NCI-H2227 treated with DMSO at 0.1 percent for 48 hours (cell line): ENCODE measurements at places on chromosomes 16 and 17.
A peak's percentile ranks its signal among the peaks of the same experiment; 100 is the strongest.

DNA sequence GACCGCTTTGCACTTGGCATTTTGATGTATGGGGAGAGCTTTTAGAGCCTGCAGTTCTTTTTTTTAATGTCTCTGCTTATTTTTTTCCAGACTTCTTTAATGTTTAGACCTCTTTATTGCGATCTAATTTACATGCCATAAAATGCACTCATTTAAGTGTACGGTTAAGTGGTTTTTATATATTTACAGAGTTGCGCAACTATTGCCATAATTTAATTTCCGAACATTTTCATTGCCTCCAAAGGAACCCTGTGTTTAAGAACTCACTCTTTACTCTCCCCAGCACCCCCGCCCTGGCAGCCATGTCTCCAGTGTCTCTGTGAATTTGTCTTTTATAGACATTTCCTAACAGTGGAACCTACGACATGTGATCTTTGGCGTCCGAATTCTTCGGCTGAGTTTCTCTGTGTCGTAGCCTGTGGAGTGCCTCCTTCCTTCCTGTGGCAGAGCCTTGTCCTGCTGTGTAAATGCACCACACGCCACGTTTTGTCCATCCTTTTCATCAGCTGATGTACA lies 24.0 kb downstream of the ZNF750 start:
- DNase-seq, result no peak

DNA sequence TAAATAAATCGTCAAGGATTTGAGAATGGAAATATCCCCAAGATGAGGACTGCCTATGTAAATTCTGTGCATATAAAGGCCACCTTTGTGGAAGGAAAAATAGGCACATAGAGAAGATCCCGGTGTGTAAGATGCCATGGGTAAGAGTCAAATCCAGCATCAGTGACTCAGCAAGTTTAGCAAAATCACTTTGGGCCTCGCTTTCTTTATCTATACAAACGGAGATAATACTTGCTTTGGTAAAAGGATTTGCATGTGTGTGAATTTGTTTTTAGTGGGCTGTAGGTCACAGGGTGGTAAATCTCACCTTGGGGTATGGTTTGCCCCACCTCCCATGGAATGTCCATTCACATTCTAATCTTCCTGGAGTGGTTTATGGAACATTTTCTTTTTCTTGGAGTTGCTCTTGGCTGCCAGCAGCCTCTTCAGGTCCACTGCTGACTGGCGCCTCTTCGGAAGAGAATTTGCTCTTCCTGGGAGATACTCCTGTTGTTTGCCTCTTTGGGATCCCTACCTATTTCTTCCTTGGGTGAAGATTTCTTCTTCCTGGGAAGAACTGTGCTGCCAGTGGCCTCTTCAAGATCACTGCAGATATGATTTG lies 587.6 kb downstream of the CDH11 start:
- DNase-seq, result no peak

DNA sequence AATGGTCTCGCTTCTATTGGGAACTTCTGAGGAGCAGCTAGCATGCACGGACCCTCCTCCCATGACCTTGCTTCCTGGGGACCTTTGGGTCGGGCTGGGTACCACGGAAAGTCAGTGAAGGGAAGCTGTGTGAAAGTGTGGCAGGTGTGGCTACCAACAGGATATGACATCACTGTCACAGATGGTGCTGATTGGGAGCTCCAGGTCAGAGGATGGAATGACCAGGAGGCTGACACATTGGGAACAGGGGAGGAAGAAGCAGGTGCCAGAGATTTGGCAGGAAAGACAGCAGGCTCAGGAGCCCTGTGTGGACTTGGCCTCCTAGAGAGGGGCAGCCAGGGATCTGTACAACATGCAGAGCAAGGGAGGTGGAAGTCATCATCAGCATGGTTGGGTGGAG lies 34.0 kb downstream of the CPNE2 start:
- no peak for DNase-seq

DNA sequence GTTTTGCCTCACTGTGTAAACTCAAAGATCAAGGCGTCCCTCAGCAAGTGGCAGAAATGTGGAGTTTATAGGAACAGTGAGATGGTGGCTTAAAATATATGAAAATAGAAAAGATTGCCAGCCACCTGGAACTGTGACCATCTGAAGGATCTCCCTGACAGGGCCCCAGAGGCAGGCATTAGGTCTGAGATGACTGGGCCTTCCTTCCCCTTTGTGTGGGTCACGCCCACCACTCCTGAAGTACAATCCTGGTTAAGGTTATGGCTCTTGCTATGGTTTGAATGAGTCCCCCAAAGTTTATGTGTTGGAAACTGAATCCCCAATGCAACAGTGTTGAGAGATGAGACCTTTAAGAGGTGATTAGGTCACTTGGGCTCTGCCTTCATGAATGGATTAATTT lies 6.4 kb downstream of the ST6GALNAC2 start:
- no peak for DNase-seq

DNA sequence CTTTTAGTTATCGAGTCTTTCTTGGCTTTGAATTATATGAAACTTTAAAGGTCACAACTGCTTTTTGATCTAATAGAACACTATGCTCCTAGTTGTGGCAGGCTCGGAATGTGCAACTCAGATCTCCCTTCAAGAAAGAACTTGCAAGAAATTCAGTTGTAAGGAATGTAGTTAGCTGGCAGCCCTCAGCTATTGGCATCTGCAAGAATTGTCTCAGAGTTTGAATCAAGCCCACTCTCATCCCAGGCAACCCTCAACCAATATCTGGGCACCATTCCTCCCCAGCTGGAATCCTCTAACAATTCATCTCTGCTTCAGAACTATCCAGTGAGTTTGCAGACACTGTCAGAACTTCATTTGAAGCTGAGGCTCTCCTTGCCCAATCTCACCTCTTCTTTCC lies 447.2 kb downstream of the KIF2B start:
- DNase-seq, result no peak

DNA sequence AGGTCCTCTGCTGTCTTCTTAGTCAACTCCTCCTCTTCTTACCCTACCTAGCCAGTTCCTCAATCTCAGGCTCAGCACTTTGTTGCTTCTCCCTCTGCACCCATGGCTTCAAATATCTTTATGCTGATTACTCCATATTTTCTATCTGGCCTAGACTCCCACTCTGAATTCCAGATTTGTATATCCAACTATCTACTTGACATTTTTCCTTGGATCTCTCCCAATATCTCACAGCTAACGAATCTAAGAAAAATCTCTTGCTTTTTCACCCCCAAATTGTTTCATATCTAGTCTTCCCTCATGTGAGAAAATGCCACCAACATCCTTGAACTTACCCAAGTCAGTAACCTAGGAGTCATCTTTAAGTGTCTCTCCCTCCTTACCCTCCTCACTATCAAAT lies 176.4 kb upstream of the ERCC4 start:
- DNase-seq, result no peak

DNA sequence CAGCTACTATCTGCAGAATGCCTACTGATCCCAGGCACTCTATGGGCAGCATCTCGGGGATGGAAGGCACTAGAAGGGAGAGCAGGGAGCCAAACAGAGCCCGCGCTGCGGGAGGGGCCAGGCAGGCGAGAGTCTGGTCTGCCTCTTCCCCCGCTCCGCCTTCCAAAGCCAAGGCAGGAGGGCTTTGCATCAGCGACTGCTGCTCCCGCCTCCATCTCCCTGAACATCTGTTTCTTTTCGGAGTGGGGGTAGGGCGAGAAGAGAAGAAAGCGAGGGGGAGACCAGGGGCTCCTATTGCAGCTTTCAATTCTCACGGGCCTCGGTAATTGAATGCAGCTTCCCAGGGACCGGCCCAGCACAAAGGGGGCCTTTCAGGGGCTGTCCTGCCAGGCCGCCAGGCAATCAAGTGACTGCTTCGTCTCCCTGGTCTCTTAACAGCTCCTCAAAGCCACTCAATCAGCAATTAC lies 31.4 kb upstream of the CDC42EP4 start:
- DNase-seq, result peak; percentile 89

DNA sequence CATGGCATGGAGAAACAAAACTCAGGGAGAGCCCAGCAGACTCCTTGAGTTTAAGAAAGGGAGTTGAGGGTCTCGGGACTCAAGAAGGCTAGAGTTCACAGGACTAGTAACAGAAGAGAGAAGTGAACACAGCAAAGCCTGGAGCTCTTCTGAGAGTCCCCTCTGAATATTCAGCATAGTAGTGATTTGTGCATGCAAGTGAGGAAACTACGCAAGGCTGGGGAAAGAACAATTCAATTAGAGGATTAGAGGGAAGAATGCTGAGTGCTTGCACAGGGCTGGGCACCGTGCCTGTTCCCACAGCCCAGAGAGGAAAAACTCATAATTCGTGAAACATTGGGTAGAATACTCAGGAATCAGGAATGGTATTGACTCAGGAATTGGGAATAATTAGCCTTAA lies 540.0 kb upstream of the SALL1 start:
- DNase-seq, result no peak

DNA sequence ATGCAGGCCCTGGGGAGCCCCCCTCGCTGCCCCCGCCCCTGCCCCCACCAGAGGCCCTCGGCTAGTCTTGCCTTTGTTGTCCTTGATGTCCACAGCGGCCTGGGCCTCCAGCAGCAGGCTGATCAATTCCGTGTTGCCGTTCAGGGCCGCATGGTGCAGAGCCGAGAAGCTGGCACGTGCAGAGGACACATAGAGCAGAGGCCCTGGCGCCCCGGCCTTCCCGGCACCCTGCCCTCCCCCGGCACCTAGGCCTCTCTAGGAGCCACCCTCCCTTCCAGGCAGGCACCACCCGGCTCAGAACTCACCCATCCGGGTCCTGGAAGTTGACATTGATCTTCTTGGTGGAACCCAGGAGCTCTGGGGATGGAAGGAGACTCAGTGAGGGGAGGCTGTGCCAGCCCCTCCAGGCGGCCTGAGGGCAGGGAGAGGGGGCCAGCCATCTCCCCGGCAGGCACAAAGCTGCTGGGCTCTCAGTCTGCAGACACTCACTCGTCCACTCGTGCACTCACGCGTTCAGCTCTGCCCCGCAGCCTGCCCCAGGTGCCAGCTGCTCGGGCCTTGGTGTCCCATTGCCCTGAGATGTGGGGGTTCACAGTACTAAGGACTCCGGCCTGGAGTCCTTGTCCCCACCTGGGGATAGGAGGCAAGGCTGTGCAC lies 6.3 kb downstream of the CASKIN1 start:
- no peak for DNase-seq

- no peak for DNase-seq
Observed at GRCh38 chr17:47270946-47271705, 17.5 kb downstream of the ITGB3 start.

- no peak for DNase-seq
Observed at GRCh38 chr17:50945779-50946222, 79.6 kb upstream of the TOB1 start.

- no peak for DNase-seq
Observed at GRCh38 chr16:28607116-28607623, 2.7 kb downstream of the SULT1A1 start.
